ENCODE measurements at places on chromosomes 6 and 20.

DNA sequence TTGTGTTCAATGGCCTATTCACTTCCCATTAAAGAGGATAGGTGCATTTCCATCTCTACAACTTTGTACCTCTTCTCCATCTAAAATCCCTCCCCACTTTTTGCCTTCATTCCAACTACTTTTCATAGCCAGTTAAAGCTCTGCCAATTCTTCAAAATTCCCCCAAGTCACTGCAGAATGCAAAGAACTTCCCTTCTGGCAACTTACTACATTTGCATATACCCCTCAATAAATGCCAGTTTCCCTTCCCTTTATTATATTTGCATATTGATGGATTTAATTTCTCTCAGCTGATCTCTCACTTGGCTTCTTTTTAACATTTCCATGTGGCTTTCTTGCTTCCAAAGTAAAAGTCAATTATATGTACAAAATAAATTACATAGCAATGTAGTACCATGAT lies 393.4 kb downstream of the HACE1 start:
- no peak for DNase-seq

DNA sequence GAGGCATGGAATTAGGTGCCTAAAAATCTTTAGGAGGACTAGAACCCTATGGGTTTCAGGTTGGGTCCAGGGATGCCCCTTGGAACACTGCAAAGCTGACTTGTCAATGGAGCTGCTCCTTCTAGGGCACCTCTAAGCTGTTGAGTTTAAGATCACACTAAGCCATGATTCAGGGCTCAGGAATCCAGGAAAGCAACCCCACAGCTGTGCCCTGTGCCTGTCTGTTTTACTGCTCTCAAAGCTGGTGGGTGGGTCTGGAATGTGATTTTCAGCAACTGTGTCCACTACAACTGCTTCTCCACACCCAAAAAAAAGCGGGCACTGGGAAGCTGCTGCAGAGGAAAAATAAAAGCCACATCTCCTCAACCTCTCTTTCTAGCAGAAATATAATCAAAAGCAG lies 310.4 kb upstream of the MOCS1 start:
- no peak for DNase-seq

DNA sequence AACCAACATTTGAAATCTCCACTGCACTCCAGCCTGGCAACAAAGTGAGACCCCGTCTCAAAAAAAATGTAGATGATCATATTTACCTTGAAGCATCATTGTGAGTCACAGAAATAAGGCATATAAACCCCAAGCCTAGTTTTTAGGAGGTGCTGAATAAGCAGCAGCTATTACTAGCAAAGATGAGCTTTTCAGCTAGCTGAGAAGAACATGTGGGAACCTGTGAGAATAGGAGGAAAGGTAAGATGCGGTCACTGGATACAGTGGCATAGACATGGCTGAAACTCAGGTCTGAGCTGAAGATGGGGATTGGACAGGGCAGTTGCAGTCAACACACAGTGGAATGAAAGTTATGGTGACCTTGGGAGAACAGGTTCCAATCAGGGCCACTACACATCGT lies 284.3 kb upstream of the IRAK1BP1 start:
- DNase-seq, result no peak

DNA sequence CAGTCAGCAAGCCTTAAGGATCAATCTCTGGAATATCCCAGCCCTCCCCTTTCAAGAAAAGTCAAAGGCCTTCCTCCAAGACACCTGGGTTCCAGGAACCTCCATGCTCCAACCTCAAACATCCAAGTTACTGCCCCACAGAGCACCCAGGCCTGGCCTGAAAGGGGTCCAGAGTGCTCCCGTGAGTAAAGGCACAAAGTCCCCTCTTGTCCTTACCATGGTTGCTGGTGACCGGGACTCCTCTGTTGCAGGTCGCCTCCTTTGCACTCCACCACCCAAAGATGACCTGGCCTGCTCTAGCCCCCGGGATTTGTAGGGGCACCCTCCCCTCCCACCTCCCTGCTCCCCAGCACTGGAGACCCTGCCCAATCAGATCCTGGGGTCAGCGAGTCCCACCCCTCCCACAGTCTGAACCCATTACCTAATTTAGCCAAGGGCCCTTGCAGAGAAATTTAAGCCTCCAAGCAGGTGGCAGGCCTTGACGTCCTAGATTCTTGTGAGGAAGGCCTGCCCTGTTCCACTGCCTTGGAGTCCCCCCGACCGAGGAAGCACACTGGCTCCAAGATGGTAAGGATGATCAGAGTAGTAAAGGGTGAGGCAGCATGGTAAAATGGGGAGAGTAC lies at the start of gene TNNC2:
Gene TNNC2, minus strand, starts transcription at position 283 of the 623 bp plus-strand sequence. Its CDS starts 64 bp downstream, at position 219.
- DNase-seq, result no peak

DNA sequence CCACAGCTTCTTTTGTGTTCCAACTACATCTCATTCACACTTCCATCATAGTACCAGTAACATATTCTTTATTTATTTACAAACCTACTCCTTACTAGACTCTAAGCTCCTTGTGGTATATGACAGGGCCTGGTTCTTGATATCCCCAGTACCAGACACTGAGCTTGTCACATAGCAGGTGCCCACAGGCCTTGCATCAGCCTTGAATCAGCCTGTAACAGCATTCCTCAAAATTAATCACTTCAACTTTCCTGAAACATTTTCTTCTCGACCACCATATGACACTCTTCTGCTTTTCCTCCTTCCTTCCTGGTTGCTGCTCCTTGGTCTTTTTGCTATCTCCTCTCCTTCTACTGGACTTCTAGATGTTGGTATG lies 24.7 kb upstream of the SRPK1 start:
- DNase-seq, result no peak

DNA sequence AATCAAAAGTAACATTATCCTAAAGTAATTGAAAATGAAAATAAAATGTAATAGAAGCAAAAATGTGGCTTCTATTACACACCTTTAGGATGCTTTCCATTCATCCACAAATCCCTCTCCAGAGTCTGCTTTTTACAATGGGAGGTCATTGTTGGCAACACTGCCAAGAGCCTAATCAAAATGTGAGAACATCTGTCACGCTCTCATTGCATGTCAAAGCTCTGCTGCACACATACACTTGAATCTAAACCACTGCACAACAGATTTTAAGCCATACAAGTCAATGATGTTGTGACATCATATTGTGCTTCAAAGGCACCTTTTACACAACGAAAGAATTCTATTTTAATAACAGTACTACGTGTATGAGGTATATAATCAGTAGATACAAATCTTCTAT lies 82.1 kb downstream of the PREP start:
- DNase-seq, result no peak

GRCh38 chr6:147765541-147765940 lies 257.1 kb downstream of the SAMD5 start:
- DNase-seq, result no peak

DNA sequence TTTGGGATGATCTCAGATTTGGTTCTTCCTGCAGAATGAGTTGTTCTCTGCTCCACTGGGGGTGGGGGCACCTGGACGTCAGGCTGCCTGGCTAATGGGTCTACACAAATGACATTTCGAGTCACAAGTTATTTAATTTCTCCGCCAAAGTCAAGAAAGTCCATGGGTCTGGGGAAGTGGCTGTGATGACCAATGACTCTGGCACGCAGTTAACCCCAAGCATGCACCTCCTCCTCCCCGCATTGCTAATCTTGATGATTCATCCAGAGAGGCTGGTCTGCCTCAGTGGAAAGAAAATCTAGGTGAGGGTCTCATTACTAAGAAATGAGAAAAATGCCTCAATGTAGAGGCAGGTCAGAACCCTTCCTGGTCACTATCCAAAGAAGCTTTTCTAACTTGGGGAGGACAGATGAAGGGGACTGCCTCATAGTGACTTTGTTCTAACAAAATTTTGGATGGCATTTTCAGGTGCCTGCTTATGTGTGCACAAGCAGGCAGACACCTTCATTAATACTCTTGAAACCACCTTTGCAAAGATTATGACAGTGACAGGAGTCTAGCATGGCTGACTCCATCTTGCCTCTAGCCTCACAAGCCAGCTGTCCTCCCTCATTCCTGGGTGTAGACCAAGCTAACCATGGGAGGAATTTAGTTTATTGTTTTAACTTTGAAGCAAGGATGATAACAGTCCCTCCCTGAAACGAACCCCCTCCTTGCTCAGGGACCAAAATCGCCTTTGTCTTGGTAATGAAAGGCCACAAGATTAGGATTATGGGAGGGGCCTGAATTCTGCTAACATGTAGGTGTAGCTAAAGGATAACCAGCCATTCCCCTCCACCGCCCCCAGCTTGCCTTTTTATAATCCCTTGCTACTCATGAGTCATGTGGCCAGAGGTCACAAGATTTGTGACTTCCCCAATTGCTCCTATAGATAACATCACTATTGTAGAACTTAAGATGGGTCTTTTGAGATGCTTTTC lies 98.6 kb upstream of the MRPS10 start:
- DNase-seq, result no peak

DNA sequence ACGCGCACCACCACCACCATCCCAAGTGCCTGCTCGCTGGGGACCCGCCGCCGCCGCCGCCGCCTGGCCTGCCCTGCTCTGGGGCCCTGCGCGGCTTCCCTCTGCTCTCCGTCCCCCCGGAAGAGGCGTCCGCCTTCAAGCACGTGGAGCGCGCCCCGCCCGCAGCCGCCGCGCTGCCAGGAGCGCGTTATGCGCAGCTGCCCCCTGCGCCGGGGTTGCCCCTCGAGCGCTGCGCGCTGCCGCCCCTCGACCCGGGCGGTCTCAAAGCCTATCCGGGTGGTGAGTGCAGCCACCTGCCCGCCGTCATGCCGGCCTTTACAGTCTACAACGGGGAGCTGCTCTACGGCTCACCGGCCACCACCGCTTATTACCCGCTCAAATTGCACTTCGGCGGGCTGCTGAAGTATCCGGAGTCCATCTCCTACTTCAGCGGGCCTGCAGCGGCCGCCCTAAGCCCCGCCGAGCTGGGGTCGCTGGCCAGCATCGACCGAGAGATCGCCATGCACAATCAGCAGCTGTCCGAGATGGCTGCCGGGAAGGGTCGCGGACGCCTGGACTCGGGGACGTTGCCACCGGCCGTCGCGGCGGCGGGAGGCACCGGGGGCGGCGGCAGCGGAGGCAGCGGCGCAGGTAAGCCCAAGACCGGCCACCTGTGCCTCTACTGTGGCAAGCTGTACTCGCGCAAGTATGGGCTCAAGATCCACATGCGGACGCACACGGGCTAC lies 7.2 kb downstream of the PRDM13 start:
- no peak for DNase-seq

GRCh38 chr20:58665606-58666005 lies 14.5 kb downstream of the STX16 start:
- DNase-seq, result no peak

- DNase-seq, result peak; percentile 67
Observed at GRCh38 chr20:41136680-41137613, at the start of gene PLCG1. PLCG1 (plus strand) TSS chr20:41137543; CDS start chr20:41137642, 99 bp downstream.

DNA sequence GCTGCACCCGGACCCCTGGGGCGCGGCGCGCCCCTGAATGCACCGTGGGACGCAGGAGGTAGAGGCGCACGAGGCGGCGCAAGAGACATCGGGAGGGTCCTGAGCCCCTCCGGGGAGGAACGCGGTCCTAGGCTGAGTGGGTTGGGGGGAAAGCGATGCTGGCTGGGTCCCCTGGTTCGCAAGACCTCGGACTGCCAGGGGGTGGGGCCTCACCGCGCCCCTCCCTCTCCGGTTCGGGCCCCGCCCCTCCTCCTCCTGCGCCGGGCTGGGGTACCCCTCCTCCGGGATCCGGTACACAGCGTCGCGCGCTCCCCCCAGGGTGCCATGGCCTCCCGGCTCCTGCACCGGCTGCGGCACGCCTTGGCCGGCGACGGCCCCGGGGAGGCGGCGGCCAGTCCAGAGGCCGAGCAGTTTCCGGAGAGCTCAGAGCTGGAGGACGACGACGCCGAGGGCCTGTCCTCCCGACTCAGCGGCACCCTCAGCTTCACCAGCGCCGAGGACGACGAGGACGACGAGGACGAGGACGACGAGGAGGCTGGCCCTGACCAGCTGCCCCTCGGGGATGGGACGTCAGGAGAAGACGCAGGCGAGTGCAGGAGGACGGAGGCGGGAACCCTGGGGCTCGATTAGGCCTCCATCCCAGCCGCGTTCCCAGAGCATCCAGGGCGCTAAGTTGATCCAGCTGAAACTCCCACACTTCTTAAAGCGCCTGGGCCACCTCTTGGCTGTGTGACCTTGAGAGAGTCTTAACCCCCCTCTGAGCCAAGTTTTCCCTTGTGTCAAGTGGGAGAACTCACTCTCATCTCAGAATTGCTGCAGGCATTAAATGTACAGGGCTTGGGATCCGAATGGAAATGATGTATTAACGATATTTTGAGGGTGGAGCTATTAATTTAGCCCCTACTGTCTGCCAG lies 541 bp downstream of the SNX21 start:
- DNase-seq, result no peak

GRCh38 chr6:74705451-74705850 lies 500.4 kb downstream of the COL12A1 start:
- no peak for DNase-seq

DNA sequence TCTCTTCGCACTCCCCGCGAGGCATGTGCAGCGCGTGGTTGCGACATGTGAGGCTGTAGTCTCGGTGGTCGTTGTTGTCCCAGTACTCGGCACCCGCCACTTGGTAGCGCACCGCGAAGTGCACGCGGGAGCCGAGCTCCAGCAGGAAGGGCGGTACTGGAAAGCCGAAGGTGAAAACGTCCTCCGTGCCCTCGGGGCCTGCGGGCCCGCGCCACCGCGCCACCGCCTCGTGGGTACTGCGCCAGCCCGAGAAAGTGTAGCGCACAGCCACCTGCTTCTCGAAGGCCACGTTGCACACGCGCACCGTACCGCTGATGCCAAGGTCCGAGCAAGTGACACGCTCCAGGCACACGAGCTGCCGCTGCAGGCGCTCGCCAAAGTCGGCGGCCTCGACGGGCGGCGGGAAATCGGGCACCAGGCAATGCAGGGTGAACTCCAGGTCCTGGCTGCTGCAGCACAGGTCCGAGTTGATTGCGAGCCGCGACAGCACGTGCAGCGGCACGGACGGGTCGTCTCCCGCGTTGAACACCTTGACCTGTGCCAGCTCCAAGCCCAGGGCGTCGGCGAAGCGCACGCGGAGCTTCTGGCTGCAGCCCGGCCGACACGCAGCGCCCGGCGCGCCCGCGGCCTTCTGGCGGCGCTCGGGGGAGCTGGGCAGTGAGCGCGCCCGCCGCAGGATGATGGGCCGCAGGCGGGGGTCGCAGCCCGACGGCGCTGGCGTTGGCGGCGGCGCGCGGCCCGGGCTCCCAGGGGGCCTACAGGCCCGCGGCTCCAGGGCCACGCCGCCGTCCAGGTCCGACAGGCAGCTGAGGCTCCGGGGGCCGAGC lies 840 bp downstream of the PPP1R3D start:
- no peak for DNase-seq

- DNase-seq, result no peak
Observed at GRCh38 chr6:75167325-75167724, 38.5 kb downstream of the COL12A1 start.

DNA sequence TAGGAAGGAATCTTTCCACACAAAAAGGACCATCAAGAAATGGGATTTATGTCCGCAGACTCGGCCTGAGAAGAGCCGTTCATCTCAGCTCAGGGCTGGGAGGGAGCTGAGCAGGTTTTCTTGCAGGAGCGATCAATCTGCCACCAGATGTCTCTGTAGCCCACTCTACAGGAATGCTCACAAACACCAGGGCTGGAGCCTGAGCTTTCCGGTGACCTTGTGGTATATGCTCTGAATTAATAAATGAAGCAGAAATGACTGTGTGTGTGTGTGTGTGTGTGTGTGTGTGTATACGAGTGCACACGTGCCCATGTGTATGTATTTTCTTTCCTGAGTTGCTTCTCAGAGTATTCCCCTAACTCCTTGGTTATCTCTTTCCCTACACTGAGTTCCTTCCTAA lies 12.0 kb downstream of the CD83 start:
- DNase-seq, result no peak

Measured in stimulated activated CD8-positive, alpha-beta memory T cell treated with anti-CD3 and anti-CD28 coated beads, Interleukin-12 subunit alpha, Interleukin-12 subunit beta, amount 100 ng/mL, for 1 hour (primary cell).